Naive thymus-derived CD4-positive, alpha-beta T cell (primary cell): ENCODE measurements at places on chromosomes 2 and 18. TPM values are rescaled to one million over a fixed set of nuclear protein-coding genes. Genes with fewer than 3 reads are reported as not detected.

- DNase-seq, result no peak
Observed at GRCh38 chr2:26924731-26925099, 45.7 kb upstream of the MAPRE3 start.

Gene UGT1A8
- not detected for total RNA-seq

GRCh38 chr2:132392221-132392620, 24.4 kb upstream of the GPR39 start:
- DNase-seq, result no peak

Gene USP40
- total RNA-seq, result 21.6 TPM

Gene FMNL2
- 1.2 TPM for total RNA-seq

Gene SELENOI
- 29.7 and 33.6 TPM in 2 replicates for total RNA-seq

Gene RPRM
- 0.76 TPM for total RNA-seq

DNA sequence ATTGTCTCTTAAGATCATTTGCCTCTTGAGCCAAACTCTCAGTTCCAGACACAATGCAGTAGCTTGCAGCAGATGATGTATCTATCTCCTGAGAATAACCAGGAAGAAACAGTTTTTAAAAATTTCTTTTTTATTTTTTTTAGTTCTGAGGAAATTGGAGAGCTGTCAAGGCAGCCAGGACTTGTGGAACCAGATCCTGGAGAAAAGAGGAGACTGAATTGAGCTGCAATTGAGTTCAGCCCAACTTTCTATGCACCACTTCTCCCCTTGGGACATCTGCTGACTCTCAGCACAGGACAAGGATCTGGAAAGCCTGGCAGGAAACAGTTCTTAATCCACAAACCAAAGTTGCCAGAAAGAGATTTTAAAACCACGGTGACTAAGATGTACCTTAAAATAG, 13.5 kb upstream of the CSRNP3 start:
- no peak for DNase-seq

Gene MDH1B
- total RNA-seq, result 0.17 TPM

GRCh38 chr2:45343251-45344017, 267.6 kb downstream of the SRBD1 start:
- no peak for DNase-seq

DNA sequence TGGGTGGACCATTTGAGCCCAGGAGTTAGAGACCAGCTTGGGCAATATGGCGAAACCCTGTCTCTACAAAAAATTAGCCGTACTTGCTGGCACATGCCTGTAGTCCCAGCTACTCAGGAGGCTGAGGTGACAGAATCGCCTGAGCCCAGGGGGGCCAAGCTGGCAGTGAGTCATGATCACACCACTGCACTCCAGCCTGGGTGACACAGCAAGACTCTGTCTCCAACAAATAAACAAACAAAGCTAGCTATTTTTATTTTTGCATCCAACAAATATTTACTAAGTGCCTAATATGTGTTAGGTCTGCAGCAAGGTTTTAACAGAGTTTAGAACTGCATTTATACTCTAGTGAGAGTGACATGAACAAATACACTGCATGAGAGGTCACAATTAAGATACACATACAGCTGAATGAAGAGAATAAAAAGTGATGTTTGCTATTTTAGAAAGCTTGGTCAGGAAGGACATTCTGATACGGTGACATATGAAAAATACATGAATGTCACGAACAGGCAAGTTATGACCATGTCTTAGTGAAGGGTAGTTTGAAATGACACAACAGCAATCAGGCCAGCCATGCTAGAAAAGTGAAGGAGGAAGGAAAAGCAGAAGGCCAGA, 83.2 kb upstream of the FRZB start:
- no peak for DNase-seq

Gene NTSR2
- not detected for total RNA-seq

- no peak for DNase-seq
Observed at GRCh38 chr2:8606226-8606625, 75.6 kb upstream of the ID2 start.

Gene MEP1B
- total RNA-seq, result 0.35 TPM

- no peak for DNase-seq
Observed at GRCh38 chr18:8448130-8448529, 161.1 kb upstream of the RAB12 start.

DNA sequence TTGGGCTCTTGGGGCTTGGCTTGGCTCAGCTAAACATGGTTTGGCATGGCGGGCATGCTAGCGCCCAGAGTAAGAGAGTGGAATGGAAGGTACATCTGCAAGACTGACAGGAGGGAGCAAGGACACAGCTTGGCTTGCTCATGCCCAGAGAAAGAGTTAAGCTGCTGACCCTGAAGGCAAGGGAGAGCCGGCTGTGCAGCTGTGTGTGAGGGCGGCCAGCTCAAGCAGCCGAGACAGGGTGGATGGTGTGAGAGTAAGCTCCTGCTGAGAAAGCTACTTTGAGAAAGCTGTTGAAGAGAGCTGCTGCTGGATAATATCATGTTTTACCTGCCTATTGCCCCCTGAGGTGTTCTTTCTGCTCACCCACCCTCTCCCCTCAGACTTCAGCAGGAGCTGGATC, 135.6 kb downstream of the CCBE1 start:
- DNase-seq, result no peak

GRCh38 chr2:134468164-134468563, 214.3 kb downstream of the MGAT5 start:
- no peak for DNase-seq

- DNase-seq, result no peak
Observed at GRCh38 chr18:22640281-22640842, 222.6 kb upstream of the CTAGE1 start.

GRCh38 chr2:238586931-238587775, 160.4 kb downstream of the ASB1 start:
- no peak for DNase-seq

DNA sequence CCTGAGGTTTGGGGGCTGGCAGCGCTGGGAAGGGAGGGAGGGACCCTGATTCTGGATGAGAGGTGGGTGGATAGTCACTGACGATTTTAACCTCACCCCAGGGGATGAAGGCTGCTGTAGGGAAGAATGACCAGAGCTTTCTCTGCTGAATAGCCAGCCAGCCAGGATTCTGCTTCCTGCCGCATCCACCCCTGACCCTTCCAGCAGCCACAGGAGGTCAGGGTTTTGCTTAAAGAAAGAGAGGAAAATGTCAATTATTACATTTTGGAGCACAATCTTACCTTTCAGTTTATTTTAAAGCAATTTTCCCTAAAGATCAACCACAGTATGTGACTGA, 217.7 kb downstream of the GBX2 start:
- DNase-seq, result no peak
